ENCODE measurements at places on chromosomes 11 and 22.

DNA sequence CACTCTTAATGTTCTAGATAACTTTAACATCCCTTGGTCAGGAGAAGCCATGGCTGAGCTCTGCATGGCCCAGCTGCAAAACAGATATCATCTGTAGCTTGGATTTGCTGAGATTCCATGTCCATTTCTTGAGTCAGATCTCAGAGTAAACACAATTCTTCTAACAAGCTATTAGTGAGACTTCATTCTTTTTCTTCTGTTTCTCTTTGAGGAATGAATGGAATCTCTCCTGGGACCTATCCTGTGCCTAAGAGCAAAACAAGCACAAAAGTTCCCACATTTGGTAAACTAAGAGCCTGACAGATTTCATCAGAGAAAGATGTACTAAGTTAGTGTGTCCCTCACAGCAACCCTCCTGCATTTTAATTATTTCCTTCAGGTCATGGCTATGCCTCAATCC lies 142.8 kb downstream of the MAML2 start:
- DNase-seq: peak; percentile 67

DNA sequence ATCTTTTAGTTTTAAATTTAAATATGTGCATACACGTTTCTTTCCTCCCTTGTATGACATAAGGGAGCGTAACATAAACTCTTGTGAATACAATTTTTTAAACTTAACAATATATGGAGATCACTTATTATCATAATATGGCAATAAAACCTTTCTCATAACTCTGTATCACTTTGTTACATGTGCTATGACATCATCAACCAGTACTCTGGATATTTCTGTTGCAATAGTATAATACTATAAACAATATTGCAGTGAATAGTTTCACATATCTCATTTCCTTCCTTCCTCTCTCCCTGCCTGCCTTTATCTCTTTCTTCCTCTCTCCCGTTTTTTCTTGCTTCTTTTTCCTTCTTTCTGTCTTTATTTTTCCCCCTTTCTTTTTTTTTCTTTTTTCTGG lies 1278.0 kb upstream of the CNTN5 start:
- no peak for DNase-seq

DNA sequence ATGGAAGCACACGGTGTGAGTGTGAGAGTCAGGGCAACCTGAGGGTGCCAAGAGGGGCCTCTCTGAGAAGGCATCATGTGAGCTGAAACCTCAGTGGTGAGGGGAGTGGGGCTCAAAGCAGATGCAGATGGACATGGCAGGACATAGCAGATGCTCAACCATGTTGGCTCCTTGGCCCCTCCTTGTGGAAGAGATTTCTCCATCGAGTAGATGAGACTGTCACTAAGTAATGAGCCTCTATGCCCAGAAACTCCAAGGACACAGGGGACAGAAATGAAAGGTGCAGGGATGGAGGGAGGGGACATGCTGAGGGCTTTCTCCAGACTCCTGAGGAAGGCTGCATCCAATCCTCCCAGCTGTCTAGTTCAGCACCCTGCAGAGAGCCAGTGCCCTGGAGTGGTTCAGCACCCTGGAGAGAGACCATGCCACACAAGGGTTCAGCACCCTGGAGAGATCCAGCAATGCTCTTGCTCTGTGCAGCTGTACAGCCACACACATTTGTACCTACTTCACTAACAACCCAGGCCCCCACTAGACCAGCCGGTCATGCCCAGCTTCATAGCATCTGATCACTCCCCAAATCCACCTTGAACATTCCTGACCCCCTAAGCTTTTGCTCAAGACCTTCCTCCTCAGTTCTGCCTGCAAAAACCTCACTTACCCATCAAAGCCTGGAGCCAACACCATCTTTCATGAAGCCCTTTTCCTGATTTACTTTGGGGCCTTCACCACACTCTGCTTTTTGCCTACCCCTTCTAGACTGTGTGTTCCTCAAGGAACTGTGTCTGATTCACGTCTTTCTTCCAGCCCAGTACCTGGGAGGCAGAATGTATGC lies 252.0 kb downstream of the CTTN start:
- DNase-seq: peak; percentile 18

GRCh38 chr11:126925321-126926093 lies 75.1 kb downstream of the KIRREL3 start:
- no peak for DNase-seq

DNA sequence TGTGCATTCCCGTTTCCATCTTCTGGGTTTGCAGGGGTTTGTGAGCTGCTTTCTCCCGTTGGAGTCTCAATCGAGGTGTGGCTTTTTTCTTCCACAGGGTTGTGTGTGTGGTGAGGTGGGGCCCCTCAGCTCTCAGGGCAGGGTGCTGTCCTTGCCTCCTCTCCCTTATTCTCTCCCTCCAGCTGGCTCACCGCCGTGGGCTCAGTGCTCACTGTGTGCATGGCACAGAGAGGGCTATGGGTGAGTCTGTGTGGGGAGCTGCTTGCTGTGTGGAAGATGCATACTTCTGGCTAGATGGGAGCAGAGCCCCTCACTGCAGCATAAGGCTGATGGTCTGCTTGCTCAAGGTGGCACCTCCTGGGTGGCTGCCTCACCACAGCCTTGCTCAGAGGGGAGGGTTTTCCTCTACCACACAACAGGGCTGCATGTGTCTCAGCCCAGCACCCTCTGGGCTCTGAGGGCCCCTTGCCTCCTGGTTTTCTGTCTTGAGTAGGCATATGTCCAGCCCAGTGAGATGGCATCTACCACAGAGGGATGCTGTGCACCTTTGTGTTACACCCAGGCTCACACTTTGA lies 203.1 kb upstream of the B3GAT1 start:
- no peak for DNase-seq

- no peak for DNase-seq
Measured at GRCh38 chr11:8988329-8989234, 15.2 kb downstream of the NRIP3 start.

DNA sequence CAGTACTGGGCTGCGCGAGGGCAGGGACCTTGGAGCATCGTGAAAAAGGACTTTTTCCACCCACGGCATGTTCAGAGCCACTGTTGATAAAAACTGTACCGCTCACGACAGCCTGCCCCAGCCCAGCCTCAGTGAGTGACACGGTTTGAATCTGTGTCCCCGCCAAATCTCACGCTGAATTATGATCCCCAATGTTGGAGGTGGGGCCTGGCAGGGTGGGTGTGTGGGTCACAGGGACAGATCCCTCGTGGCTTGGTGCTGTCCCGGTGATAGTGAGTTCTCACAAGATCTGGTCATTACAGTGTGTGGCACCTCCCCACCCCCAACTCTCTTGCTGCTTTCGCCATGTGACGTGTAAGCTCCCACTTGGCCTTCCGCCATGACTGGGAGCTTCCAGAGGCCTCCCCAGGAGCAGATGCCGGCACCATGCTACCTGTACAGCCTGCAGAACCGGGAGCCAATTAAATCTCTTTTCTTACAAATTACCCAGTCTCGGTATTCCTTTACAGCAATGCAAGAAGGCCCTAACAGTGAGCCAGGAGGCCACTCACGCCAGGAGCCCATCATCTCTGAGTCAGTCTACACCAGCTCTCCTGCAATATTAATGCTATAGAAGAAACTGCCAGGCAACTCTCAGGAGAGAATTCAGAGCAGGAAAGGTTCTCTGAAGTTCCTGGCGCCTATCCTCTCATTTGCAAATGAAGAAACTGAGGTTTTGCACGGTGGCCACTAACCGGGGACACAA lies 1.3 kb downstream of the TOLLIP start:
- no peak for DNase-seq

DNA sequence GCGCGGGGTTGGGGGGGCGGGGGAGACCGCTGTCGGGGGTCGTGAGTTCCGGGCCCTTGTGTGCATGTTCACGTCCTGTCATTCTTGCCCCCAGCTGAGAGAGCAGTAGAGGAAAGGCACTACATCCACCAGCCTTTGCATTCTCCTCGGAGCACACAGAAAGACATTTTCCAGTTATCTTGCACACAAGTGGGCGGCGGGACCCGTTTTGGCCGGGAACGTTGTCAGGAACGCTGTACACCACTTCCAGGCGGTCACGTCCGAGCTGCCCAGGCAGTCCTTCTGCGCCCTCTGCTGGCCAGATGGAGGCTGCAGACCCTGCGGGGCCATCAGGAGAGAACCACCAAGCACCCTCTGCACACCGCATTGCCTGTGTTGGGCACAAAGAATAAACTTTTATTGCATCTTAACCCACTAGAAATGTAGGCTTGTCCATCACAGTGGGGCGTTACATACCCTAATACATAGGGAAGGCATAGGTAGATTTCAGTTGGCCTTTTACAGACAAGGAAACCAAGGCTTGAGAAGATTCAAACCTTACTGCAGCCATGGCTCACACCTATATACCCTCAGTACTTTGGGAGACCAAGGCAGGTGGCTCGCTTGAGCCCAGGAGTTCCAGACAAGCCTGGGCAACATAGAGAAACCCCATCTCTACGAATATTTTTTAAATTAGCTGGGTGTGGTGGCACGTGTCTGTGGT lies 2.8 kb upstream of the CDKN1C start:
- DNase-seq: peak; percentile 45

DNA sequence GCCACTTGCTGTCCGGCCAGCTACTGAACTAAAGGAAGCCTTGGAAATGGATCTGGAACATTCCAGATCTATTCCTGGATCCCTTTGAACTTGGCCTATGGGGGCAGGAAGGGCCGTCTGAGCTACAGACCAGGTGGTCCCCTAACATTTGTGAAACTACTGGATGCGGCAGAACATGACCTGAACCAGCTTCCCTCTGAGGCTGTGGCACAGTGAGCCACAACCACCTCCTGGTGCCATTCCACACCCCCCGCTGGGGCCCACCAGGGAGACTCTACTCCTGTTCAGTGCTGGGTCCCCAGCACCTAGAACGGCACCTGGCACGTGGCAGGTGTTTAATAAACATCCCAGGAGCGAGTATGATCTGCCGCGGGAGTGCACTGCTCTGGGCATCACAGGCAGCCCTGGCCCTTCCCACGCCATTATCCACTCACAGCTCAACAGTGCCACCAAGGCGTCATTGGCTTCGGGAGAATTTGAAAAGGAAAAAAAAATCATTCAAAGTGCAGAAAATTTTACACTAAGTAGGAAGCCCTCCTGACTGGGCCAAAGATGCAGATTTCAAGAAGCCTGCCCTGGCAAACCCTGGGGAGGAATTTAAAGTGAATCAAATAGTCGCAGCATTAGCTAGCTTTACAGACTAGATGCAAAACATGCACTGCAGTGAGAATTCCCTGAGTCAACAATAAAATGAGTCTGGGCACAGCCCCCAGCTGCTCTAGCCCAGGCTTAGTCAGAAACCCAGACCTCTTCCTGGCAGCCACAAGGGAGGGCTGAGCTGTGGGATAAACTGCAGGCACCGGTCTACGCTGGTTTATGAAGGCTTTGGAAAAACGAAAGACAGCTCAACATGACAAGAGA lies 14.3 kb upstream of the EFCAB6 start:
- DNase-seq: no peak

GRCh38 chr11:46300270-46300669 lies 22.8 kb downstream of the CREB3L1 start:
- no peak for DNase-seq

GRCh38 chr11:116193321-116194131 lies 579.3 kb downstream of the BUD13 start:
- DNase-seq: peak; percentile 23

GRCh38 chr22:40190501-40190900 lies 12.8 kb downstream of the TNRC6B start:
- no peak for DNase-seq

- no peak for DNase-seq
Measured at GRCh38 chr11:118109231-118109630, 22.5 kb upstream of the SMIM35 start.

- no peak for DNase-seq
Measured at GRCh38 chr11:72233056-72233772, 8.6 kb downstream of the INPPL1 start.

GRCh38 chr22:24593836-24594568 lies 1.1 kb upstream of the LRRC75B start:
- no peak for DNase-seq

DNA sequence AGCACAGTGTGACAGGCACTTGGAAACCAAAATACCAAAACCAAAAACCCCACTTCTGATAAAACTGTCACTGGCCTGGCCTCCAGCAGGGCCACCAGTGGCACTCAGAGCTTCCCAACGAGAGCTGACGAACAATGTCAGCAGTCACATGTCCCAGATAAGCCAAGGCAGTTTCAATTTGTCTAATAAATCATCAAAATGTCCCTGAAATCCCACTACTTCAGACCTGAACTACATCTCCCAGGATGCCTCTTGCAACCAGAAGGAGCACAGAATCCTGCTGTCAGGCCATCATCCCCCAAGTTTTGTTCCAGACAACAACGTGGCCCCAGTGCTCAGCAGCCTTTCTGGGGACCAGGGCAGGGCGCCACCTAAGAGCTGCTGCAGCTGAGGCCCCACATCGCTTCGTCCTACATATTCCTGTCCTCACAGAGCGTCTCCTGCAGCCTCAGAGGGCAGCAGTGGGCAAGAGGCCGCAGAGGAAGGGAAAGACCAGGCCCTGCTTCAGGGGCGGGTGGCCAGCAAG lies 25.1 kb downstream of the LRFN4 start:
- DNase-seq: no peak

DNA sequence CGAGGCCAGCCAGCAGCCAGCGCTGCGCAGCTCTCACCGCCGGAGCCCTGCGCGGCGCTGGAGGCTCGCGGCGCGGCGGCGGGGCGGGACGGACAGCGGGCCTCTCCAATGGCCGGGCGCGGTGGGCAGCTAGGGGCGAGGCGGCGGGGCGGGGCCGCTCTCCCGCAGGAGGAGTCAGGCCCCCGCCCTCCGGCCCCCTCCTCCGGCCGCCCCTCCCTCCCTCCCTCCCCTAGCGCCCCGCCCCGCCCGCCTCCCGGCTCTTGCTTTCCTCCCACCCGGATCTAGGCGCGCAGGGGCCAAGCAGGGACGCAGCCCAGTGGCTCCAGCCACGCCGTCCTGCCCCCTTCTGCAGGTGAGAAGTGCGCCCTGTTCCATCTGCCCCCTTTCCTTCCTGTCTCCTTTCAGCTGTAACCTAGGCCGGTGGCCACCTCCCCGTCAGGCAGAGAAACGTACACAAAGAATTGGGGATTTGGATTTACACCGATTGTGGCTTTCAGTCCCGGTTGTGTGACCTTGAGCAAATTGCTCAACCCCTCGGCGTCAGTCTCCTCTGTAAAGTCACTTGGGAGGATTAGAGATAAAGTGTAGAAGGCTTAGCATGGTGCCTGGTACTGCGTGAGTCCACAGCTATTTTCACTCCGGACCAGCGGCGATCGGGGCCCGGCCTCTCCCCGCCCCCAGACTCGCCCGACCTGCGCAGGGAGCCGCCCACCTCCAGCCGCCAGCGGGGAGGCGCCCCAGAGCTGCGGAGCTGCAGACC lies at the start of gene FZD4:
TSS of gene FZD4 (minus strand) at position 35 of the 760 bp plus-strand sequence. CDS start 310 bp downstream, outside the sequence.
- DNase-seq: no peak

- DNase-seq: no peak
Measured at GRCh38 chr11:16454289-16454863, 98.0 kb upstream of the SOX6 start.

DNA sequence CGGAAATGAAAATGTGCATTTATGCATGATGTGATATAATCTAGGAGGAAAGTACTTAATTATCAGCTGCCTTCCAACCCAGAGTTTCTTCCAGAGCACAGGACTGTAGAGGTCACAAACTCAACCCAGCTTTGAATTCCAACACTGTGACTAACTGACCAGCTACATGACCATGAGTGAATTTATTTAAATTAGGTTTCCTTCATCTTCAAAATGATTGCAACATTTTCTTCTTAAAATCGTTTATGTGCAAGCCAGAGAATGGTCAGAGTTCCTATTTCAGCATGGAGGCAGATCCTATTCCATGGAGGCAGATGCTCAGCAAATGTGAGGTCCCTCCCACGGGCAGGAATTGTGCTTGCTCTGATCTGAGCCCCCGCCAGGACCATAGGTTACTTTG lies 42.4 kb downstream of the OSBP start:
- peak; percentile 83 for DNase-seq

GRCh38 chr11:80136991-80137390 lies 696.2 kb upstream of the TENM4 start:
- DNase-seq: peak; percentile 34

GRCh38 chr11:83508804-83509203 lies 222.6 kb upstream of the CCDC90B start:
- DNase-seq: no peak
